ENCODE measurements at places on chromosomes 1 and 21. TPM values are rescaled to one million over a fixed set of nuclear protein-coding genes. Genes with fewer than 3 reads are reported as not detected.

Gene CEP170
- 108 TPM for total RNA-seq

DNA sequence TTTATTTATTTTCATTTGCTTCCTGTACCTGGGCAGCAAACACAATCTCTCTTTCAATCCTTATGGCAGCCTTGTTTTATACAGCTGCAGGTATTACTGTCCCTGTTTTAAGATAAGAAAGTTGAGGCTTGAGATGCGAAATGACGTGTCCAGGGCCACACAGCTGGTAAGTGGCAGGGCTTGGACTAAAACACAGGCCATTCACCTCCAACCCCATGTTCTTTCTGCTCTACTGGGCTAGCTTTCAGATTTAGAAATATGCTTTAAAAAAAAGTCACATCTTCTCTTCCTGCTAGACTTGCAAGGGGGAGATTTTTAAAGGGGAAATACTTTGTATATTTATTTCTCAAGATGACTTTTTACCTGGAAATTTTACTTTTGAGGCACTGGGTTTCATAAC lies 62.8 kb downstream of the CNST start:
- no peak for DNase-seq

Gene CD247
- total RNA-seq = not detected

Gene MYBPH
- not detected for total RNA-seq

DNA sequence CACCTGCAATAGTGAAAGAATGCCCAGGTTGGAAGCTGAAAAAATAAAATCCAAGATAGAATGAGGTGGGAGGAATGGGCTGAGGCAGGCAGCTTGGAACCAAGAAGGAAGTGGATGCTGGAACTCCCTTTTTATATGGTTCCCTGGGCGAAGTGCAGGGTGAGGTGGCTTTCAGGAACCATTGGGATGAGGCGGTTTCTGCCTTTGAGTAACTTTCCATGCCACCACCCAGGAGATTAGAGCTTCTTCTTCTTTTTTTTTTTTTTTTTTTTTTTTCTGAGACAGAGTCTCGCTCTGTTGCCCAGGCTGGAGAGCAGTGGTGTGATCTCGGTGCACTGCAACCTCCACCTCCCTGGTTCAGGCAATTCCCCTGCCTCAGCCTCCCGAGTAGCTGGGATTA lies 17.8 kb upstream of the MRPS6 start:
- DNase-seq = no peak

DNA sequence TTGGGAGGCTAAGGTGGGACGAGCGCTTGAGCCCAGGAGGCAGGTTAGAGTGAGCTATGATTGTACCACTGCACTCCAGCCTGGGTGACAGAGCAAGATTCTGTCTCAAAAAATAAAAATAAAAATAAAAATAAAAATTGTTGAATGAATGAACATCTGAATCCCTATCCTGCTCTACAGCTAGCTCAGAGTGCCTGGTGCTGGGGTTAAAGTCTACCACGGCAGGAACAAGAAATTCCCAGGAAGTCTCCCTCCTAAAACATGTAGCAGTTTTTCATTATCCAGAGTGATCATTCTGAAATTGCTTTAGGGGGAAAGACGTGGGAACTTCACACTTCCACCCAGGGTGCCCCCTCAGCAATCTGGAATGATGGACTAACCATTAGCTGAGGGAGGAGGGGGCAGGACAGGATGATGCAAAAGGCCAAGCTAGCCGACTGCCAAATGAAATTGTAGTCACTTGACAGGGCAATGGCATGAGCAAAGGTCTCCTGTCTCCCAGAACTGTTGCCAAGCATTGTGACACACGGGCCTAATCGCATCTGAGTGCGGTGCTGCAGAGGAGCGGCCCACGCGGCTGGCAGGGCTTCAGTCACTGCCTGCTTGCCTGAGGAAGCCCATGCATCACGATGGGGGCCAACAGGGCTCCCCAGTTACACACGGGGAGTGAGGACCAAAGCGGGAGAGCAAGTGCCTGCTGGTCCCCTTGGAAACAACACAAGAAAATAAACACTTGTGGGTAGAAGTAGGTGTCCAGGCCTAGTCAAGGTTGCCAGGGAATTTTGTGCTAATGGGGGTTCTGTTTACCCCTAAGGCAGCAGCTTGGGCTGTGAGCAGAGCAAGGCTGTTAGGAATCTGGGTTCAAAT lies 85.7 kb downstream of the NENF start:
- no peak for DNase-seq
